ENCODE measurements at places on chromosomes 11 and 22. TPM values are rescaled to one million over a fixed set of nuclear protein-coding genes. Genes with fewer than 3 reads are reported as not detected.

The NECTIN1 gene
- 2.0 TPM for total RNA-seq

The CNGA4 gene
- total RNA-seq: not detected

- DNase-seq: no peak
Observed at GRCh38 chr11:116980136-116980793, 118.0 kb downstream of the SIK3 start.

DNA sequence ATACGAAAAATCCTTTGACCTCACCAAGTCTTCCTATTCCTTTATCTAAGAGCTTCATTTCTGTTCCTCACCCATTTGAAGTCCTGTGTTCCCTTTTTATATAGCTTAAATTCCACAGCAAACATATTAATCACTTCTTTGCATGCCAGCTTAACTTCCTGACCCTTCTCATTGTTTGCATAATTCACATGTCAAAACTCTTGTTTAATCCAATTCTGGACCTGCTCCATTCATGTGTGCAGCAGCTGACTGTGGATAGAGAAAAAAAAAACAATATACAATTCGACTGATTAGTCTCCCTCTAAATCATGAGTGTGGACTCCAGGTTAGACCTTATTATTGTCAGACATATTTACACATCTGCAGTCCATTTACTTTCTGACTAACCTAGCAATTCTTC, 991.2 kb upstream of the TENM4 start:
- DNase-seq: no peak

DNA sequence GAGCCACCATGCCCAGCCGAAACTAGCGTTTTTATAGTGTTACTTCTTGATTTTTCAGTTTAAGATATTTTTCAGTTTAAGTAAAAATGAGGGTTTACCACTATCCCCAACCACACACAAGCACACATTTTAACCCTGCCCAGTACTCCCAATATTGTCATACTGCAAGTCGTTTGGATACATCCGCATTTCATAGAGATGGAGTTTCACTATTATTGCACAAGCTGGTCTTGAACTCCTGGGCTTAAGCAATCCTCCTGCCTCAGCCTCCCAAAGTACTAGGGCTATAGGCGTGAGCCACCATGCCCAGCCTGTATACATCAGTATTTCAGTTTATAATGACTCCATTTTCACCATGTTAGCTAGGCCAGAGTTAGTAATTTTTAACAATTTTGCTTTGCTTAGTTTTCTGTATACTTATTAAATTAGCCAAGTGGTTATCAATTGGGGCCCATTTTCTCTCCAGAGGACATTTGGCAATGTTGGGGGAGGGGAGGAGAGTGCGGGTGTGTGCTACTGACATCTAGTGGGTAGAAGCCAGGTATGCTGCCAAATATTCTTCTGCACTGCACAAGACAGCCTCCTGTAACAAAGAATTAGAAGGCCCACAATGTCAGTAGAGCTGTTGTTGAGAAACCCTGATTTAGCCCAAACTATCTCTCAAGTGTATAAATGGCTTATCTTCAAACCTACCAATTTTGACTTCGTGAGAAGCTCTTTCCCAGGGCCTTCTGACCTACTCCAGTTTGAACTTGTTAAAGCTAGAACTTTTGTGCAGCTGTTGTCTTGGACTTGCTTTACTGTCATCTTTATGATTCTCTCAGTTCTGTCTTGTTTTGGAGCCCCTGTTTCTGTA, 7.3 kb downstream of the USP47 start:
- peak; percentile 60 for DNase-seq

The SLN gene
- not detected for total RNA-seq

GRCh38 chr11:121067453-121067852, 33.6 kb upstream of the TECTA start:
- DNase-seq: no peak

DNA sequence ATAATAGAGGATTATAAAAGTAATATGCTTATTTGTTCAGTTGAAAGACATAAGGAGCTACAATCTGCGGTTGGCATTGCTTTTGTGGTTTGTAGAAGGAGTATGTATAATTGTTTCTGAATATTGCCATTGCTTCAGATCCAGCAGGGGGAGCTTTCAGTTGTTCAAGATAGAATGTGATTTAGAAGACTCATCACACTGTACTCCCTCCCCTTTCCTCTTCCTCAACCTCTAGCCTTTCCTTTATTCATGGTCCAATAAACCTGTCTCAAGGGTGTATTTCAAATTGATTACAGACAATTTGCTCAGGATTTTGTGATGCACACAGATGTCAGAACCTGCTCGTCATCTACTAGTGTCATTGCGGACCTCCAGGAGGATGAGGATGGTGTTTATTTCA, 9.8 kb downstream of the PRMT3 start:
- no peak for DNase-seq

The FAM111B gene
- 0.22 TPM for total RNA-seq

GRCh38 chr11:106092446-106092845, 15.0 kb downstream of the AASDHPPT start:
- DNase-seq: no peak

GRCh38 chr11:103936059-103936458, 100.4 kb upstream of the DDI1 start:
- no peak for DNase-seq

DNA sequence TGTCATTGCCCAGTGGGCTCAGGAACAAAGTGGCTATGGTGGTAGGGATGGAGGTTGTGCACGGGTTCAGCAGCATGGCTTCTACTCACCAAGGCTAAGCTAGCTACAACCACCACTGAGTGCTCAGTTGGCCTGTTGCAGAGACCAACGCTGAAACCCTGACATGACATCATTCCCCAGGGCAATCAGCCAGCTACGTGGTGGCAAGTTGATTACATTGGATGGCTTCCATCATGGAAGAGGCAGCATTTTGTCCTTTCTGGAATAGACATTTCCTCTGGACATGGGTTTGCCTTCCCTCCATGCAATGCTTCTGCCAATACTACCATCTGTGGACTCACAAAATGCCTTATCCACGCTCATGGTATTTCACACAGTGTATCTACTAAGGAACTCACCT, 634.3 kb downstream of the OPCML start:
- DNase-seq: no peak

GRCh38 chr11:92362989-92363388, 138.4 kb downstream of the FAT3 start:
- no peak for DNase-seq

The EIF3D gene
- total RNA-seq: 213 TPM

DNA sequence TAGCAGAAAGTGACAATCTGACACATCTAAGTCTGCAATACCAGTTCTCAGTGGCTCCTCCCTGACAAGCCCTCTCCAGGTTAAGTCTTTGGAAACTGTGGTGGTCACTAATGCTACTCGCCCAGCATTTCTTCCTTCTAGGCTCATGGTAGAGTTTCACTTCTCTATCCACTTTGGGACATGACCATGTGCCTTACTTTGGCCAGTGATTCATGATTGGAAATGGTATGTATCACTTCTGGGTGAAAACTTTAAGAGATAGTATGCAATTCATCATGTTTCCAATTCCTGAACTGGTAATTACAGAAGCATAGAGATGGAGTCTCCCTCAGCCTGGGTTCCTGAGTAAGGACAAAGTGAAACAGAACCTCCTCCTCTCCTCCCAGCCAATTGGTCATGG, 151.5 kb upstream of the LMO1 start:
- DNase-seq: no peak

- no peak for DNase-seq
Observed at GRCh38 chr11:36684840-36685801, 87.1 kb upstream of the RAG2 start.

- DNase-seq: no peak
Observed at GRCh38 chr11:44877571-44878497, 72.8 kb downstream of the TP53I11 start.

DNA sequence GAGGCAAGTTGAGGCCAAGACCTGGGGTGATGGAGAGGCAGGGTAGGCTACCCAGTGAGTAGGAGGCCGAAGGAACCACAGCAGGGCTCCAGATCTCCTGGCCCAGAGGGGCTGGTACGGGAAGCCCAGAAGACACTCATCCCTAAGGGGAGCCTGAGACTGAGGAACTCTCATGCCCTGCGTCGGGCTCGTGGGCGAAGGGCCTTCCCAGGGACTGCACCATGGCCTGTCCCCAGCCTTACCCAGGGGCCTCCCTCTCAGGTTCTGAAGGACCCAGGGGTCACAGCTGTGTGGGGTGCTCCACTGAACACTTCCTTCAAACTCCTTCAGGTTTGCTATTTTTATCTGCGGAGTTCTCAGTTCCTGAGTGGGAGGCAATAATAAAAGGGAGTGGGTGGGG, 15.8 kb upstream of the SYT12 start:
- no peak for DNase-seq

The PGA5 gene
- total RNA-seq: 2.6 TPM

GRCh38 chr11:67614730-67615714, 8.3 kb downstream of the NDUFV1 start:
- DNase-seq: peak; percentile 35

The TUBA8 gene
- 18.3 TPM for total RNA-seq

- peak; percentile 22 for DNase-seq
Observed at GRCh38 chr11:66363805-66364535, 7.6 kb downstream of the SLC29A2 start.

The SLC22A9 gene
- total RNA-seq: not detected

The GRIK4 gene
- 0.54 TPM for total RNA-seq

- DNase-seq: no peak
Observed at GRCh38 chr11:65131417-65131776, 2.9 kb downstream of the SYVN1 start.

GRCh38 chr11:94330789-94331188, 26.4 kb downstream of the IZUMO1R start:
- no peak for DNase-seq

DNA sequence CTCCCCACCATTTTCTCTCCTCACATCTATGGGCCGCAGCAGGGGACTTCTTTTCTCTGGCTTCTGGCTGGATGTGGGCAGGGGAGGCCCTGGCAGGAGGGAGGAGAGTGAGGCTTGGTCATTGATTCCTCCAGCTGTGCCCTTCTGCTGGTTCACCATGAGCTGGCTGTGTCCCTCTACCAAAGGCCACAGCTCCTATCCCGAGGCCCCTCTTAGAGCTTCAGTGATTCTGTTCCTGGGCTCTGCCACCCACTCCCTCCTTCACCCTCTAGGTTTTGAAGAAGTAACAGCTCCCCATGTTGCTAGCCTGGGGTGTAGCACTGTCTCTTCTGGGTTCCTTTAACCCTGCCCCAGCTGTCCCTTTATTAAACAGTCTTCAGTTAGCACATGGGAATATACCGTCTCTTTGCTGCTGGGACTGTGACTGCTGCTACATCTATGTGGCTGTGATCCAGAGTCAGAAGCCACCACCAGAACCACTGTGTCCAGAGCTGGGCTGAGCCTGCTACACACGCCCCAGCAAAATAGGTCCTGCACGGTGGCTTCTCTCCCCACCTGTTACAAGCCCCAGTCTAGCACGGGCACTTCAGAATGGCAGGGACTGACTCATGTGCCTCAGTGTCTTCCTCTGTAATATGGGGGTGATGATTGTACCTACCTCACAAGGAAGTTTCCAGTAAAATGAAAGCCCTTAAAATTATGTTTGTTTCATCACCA, 578 bp upstream of the PARVG start:
- DNase-seq: no peak

DNA sequence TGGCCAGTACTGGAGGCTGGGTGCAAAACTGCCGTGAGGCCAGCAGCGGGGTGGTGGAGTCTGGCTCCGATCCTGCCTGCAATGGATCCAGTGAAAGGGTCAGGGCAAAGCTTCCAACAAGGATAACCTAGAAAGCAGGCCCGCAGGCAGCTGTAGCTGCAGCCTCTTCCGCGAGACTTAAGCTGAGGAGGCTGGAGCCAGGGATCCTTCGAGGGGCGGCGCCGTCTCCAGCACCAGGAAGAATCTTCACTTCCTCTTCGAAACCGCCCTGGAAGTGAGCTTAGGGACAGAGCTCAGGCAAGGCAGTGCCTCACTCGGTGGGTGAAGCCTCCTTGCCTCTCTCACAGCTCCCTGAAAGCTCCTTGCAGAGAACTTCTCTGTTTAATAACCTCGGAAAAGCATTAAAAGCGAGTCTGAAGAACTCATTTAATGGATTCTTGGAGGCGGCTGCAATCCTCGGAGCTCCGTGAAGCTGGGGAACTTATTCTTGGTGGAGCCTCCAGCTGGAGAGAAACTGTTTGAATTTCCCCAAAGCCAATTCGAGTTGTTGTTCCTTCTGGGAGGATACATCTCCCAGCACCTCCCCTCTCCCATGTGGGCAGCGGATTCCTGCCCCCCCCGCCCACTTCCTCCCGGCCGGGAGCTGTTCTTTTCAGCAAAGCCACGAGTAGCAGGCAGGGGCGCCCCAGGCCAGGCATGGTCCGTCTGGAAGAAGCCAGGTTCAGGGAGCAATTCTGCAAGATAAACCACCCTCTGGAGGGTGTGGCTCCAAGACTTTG, 169.9 kb downstream of the CTTN start:
- peak; percentile 22 for DNase-seq

- DNase-seq: no peak
Observed at GRCh38 chr11:69039501-69039900, 9.2 kb upstream of the TPCN2 start.

The PANX3 gene
- total RNA-seq: not detected

GRCh38 chr22:22848364-22848866, 39.2 kb upstream of the IGLL5 start:
- DNase-seq: peak; percentile 74

GRCh38 chr11:130571519-130571918, 123.1 kb downstream of the ADAMTS15 start:
- no peak for DNase-seq

DNA sequence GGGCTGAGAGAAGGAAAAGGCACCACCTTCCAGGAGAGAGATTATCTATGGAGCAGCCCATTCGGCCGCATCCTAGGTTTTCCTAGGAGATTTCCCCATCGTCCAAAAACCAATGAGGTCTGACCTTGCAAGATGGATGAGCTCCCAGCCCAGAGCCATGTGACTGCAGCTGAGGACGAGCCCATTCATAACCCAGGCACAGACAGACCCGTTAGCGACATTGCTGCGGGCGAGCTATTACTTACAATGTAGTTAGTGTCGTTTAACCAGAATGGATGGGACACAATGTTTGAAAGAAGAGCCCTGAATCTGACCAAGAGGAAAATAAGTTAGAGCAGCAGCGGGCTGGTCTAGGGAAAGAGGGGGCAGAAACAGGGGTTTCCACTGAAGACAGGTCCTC, 395.9 kb upstream of the CADM1 start:
- DNase-seq: no peak

DNA sequence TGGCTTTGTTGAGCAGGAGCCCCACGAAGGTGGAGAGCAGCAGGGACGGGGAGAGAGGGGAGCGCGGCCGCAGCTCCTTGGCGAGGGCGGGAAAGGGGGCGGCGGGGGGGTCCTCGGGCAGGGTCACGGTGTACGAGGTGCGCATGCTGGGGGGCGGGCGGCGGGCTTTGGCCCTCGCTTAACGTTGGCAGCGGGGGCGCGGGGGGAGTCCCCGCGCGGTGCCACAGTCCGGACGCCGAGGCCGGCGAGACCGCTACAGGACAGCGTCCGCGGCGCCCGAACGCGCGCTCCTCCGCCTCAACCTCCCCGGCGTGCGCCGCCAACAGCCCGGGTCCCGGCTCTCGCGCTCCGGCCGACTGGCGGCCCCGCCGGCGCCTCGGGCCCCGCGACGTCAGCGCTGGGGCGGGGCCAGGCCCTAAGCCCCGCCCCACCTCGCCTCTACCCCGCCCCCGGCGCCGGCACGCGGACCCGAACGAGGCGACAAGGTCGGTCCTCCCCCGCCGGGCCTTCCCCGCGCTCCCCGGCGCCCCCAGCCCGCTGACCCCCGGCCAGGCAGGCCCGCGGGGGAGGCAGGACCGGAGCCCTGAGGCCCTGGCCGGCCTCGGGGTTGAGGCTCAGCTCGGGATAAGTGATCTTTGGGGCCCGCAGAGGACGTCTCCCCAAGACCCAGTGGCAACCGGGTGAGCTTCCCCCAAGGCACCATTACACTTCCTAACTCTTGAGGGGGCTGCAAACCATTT, 17.5 kb downstream of the USP2 start:
- DNase-seq: peak; percentile 63

All from thyroid gland (tissue), 4 donors.